ENCODE measurements at places on chromosomes 2 and 18. TPM values are rescaled to one million over a fixed set of nuclear protein-coding genes. Genes with fewer than 3 reads are reported as not detected.

Gene NEU2
- total RNA-seq, result not detected

Gene SCYGR2
- not detected for total RNA-seq

Gene CTAGE1
- total RNA-seq, result not detected

Gene RAD51AP2
- total RNA-seq, result 0.17 TPM

Gene ITGA6
- 121 TPM for total RNA-seq

Gene KLHL30
- 6.3 TPM for total RNA-seq

Gene ARHGAP28
- 20.4 TPM for total RNA-seq

Gene TMEM17
- total RNA-seq, result 3.7 TPM

Gene TSHZ1
- 2.2 TPM for total RNA-seq

Gene NIF3L1
- total RNA-seq, result 69.7 TPM

Gene CNGA3
- not detected for total RNA-seq

Gene DAPL1
- total RNA-seq, result not detected

Gene RTP5
- not detected for total RNA-seq

Gene IL1RL1
- total RNA-seq, result not detected
